ENCODE measurements at places on chromosomes 16 and 17. TPM values are rescaled to one million over a fixed set of nuclear protein-coding genes. Genes with fewer than 3 reads are reported as not detected.

DNA sequence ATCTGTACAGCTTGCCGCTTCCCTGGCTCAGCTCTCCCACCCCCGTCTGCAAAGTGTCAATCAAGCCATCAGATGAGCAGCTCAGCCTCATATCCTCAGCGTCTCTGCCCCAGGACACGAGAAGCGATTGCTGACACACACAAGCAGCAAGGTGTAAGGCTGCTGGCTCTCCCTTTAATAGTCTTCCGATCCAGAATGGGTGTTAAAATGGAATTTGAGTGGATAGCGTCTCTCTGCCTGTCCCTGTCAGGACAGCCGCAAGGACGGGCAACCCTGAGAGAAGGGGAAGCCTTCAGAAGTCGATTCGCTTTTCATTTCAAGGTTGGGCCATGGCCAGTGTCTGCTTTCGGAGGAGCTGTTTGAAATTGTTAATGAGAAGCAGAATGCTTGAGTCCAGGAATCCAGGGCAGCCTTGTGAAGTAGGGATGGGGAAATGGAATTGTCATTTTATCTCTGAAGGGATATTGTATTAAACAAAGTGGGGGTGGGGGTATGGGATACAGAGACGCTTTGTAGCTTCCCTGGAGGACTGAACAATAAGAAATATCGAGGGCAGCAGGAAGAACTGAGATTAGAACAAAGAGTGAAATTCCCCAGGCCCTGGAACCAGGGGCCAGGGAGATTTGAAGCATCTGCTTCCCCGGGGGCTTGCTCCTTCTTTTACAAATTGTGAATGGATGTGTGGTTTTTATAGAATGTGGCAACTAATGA is 4.7 kb upstream of the PIPOX start:
- DNase-seq: no peak

- no peak for DNase-seq
Measured at GRCh38 chr16:88974080-88974915, 2.7 kb downstream of the CBFA2T3 start.

DNA sequence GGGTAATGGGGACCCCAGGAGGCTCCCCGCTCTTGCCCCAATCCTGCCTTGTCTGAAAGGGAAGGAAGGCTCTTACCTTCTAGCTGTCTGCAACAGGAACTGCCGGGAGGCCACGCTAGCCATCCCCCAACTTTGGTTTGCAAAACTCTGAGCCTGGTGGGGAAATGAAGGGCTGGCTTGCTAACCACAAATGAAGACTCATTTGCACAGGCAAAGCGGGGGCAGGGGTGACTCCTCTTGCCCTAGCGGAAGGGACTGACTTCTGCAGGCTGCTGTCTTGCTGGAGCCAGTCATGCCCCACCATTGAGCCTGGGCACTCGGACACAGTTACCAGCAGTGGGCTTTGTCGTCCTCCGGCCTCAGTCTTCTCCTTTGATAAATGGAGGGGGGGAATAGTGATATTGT is 52.6 kb downstream of the PLCG2 start:
- DNase-seq: no peak

- DNase-seq: no peak
Measured at GRCh38 chr16:82954224-82954929, 327.6 kb downstream of the CDH13 start.

The PRAC2 gene
- total RNA-seq: not detected

The C16orf96 gene
- not detected for total RNA-seq

The TUBB3 gene
- 60.8 TPM for total RNA-seq
